ENCODE measurements at places on chromosomes 4 and X. TPM values are rescaled to one million over a fixed set of nuclear protein-coding genes. Genes with fewer than 3 reads are reported as not detected.

Gene ADGRG2
- total RNA-seq = 0.10 TPM

GRCh38 chr4:161273607-161274006, 890.2 kb downstream of the FSTL5 start:
- no peak overlapping the region for H3K4me3 ChIP-seq
- DNase-seq = no peak
- H3K27me3 ChIP-seq = no peaks in the 10 kb centered on the region
- H3K27ac ChIP-seq = no peak overlapping the region
- H3K36me3 ChIP-seq = no peaks in the 10 kb centered on the region
- H3K4me1 ChIP-seq = no peaks in the 10 kb centered on the region

GRCh38 chr4:101693842-101694398, 96.6 kb upstream of the BANK1 start:
- H3K27me3 ChIP-seq = peaks cover 32% of the 10 kb centered on the region
- H3K4me3 ChIP-seq = no peak overlapping the region
- no peak overlapping the region for H3K27ac ChIP-seq
- no peak for DNase-seq
- H3K36me3 ChIP-seq = no peaks in the 10 kb centered on the region
- no peaks in the 10 kb centered on the region for H3K4me1 ChIP-seq

DNA sequence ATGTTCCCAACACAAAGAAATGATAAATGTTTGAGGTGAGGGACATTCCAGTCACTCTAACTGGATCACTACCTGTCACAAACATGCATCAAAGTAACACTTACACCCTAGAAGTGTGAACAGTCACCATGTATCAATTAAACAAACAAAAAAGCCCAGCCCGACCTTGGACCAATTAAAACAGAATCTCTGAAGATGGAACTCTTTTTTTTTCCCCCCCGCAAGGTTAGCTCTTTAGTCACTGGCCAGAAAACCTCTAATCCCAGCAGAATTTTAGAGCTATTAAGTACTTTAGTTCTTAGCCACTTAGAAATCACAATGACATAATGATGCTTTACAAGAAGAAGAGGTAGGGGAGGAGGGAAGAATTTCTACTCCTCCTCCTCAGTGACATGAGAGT, 154.5 kb downstream of the PALLD start:
- peaks cover 91% of the 10 kb centered on the region for H3K4me1 ChIP-seq
- H3K36me3 ChIP-seq = peaks cover 7% of the 10 kb centered on the region
- H3K27me3 ChIP-seq = no peaks in the 10 kb centered on the region
- DNase-seq = no peak
- peak overlapping the region; percentile 83 for H3K27ac ChIP-seq

DNA sequence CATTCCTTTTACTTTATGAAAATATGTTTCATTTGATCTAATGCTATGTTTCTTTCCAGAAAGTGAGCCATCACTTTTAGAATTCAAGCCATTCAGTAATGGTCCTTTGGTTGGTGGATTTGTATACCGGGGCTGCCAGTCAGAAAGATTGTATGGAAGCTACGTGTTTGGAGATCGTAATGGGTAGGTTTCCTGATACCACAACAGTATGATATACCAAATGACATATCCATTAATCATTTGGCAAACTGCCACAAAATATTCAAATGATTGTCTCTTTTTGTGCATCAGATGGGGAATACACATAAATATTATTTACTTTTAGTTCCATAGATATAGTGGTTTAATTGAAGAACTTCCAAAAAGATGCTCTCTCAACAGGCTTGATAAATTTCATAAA, 68.2 kb downstream of the HHIP start:
- no peaks in the 10 kb centered on the region for H3K36me3 ChIP-seq
- DNase-seq = no peak
- no peak overlapping the region for H3K27ac ChIP-seq

Gene IBSP
- not detected for total RNA-seq

- H3K27me3 ChIP-seq = no peaks in the 10 kb centered on the region
- peak overlapping the region; percentile 96 for H3K4me3 ChIP-seq
- H3K36me3 ChIP-seq = no peaks in the 10 kb centered on the region
- H3K4me1 ChIP-seq = peaks cover 13% of the 10 kb centered on the region
- peak; percentile 85 for DNase-seq
- peak overlapping the region; percentile 78 for H3K27ac ChIP-seq
Measured at GRCh38 chr4:140151699-140152012, 2.3 kb downstream of the MAML3 start.

- no peaks in the 10 kb centered on the region for H3K36me3 ChIP-seq
- DNase-seq = no peak
- peaks cover 17% of the 10 kb centered on the region for H3K27me3 ChIP-seq
- no peak overlapping the region for H3K4me3 ChIP-seq
Measured at GRCh38 chr4:80610845-80611677, 275.5 kb downstream of the CFAP299 start.

Gene MEPE
- total RNA-seq = not detected

- H3K4me1 ChIP-seq = no peaks in the 10 kb centered on the region
- no peak overlapping the region for H3K4me3 ChIP-seq
- H3K36me3 ChIP-seq = no peaks in the 10 kb centered on the region
- H3K27ac ChIP-seq = no peak overlapping the region
- H3K27me3 ChIP-seq = no peaks in the 10 kb centered on the region
Measured at GRCh38 chr4:129561280-129561679, 465.3 kb downstream of the C4orf33 start.

- H3K27ac ChIP-seq = peak overlapping the region; percentile 91
- peak overlapping the region; percentile 67 for H3K4me3 ChIP-seq
- DNase-seq = no peak
- H3K4me1 ChIP-seq = peaks cover 47% of the 10 kb centered on the region
- peaks cover under 1% of the 10 kb centered on the region for H3K36me3 ChIP-seq
Measured at GRCh38 chrX:3462166-3462508, 115.7 kb upstream of the MXRA5 start.

Gene SMPX
- total RNA-seq = not detected

DNA sequence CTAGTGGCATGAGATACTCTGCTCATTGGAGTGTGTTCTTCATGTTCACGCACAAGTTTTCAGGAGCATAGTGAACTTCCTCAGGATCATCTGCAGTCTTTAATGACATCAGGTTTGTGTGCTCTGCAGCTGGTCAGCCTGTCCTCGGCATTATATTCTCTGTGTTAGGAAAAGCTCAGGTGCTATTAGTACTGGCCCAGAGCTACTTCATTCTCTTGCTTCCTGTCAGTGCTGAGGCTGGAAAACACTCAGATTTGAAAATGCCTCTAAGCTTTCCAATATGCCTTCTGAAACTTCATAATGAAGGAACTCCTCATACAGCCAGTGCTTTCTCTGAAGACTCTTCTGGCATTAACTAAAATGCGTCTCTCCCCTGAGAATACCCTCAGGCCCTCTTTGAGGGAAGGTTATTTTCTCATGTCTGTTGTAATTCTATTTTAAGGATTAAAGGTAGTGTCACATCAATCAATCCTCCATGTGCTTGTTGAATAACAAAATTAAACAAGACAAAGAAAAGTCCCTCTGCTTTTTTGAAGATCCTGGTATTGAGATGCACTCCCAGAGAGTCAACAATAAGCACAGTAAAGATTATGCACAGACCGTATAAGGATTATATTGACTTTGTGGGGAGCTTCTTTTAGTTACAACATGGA, 666.4 kb downstream of the ADGRL3 start:
- no peak overlapping the region for H3K27ac ChIP-seq
- H3K4me3 ChIP-seq = no peak overlapping the region
- H3K27me3 ChIP-seq = no peaks in the 10 kb centered on the region
- DNase-seq = no peak

- no peaks in the 10 kb centered on the region for H3K27me3 ChIP-seq
- H3K36me3 ChIP-seq = peaks cover 34% of the 10 kb centered on the region
- H3K4me3 ChIP-seq = no peak overlapping the region
- H3K27ac ChIP-seq = no peak overlapping the region
- no peak for DNase-seq
- peaks cover 9% of the 10 kb centered on the region for H3K4me1 ChIP-seq
Measured at GRCh38 chr4:99054428-99054994, 34.1 kb downstream of the ADH5 start.

- H3K27ac ChIP-seq = peak overlapping the region; percentile 69
- peaks cover 7% of the 10 kb centered on the region for H3K4me1 ChIP-seq
- peaks cover 30% of the 10 kb centered on the region for H3K36me3 ChIP-seq
- H3K4me3 ChIP-seq = no peak overlapping the region
- no peaks in the 10 kb centered on the region for H3K27me3 ChIP-seq
Measured at GRCh38 chr4:55445921-55446577, 50.3 kb downstream of the TMEM165 start.

All from osteocyte (in vitro differentiated cells).